ENCODE measurements at places on chromosomes 13 and 19.

DNA sequence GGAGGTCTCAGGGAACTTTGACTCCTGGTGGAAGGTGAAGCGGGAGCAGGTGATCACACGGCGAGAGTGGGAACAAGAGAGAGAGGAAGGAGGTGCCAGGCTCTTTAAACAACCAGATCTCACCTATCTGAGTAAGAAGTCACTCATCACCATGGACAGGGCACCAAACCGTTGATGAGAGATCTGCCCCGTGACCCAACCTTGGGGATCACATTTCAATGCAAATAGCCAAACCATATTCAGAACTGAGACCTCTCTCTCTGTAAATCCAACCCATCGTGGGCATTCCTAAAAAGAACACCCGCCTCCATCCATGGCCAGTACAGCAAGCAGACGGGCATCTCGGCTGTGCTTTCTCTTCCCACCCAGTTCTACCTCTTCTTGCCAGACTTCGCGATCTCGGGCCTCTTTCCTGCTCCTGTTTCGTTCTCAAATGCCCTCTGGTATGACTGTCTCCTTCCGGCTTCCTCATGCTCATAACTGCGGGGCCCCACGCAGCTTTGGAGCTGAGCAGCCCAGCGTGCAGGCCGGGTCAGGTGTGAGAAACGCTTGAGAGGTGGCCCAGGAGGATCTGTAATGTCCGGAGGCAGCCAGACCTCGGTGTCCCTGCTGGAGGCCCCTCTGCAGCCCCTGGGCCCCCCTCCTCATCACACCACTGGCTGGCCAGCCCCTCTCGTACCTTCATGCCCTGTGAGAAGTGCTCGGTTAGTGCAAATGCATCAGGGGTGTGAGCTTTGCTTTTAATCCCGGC lies 97.0 kb upstream of the GPR183 start:
- no peak for DNase-seq

DNA sequence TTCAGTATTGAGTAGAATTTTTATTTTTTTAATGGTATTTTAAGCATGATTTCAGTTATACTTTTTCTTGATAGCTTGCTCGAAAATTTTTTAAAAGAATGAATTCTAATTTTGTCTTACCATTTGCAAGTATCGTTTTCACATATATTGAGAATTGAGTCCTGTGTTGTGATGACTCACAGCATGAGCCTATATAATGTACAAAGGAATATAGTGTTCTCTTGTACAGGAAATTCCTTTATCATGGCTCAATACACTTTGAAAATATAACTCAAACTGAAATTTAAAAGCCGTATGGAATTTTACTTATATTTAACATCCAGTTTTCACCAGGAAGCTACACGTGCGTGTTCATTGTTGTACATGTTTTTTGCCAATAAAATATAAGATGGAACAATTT lies 161.1 kb upstream of the TMTC4 start:
- DNase-seq, result no peak

DNA sequence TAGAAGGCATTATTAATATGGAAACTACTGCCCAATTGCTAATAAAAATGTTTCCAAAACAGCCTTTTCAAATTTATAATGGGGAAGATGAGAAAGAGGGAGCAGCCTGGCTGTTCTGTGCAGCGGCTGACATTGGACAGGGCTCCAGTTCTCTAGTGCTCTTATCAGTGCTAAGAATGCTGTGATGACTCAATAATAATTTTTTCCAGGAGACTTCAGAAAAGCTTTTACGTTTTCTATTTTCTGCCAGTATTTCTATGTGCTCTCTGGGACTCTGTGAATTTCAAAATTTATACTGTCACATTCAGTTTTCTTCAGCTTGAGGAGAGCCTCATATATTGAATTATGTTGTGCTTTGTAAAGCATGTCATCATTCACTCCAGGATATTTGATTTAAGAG lies 209.6 kb downstream of the VWA8 start:
- no peak for DNase-seq

DNA sequence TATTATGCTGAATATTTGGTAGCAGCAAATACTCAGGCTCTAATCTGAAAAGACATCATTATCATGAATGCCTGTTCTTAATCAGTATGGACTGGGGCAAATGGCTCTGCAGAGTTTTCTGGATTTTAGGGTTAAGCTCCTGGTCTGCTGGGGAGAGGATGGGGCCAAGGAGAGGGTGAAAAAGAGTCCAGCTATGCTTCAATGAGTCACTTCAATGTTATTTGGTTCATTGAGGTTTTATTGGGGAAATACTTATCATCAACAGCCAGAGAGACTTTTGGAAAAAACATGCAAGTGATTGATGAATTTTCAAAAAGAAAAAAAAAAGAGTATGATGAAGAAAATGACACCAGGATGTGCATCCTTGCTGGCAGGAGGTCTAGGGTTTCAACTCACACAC lies 278.3 kb downstream of the UQCRFS1 start:
- no peak for DNase-seq

GRCh38 chr13:50921706-50922105 lies 12.1 kb downstream of the RNASEH2B start:
- no peak for DNase-seq

GRCh38 chr13:107801621-107802020 lies 413.7 kb downstream of the LIG4 start:
- DNase-seq, result no peak

DNA sequence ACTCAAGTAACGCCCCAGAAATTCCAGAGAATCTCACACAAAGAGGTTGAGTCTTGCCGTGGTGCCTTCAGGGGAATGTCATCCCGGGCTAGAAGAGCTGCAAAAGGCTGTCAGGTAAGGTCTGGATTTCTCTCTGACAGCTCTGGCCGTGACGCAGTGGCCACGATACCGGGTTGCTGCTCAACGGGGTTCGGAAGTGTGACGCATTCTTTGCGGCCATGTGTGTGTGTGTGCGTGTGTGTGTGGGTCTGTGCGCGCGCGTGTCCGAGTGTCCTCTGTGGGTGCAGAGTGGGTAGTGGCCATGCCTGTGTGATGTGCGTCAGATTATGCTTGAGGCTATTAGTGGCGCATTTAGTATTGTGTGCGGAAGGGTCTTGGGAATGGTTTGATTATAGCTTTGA lies 306 bp downstream of the ZNF540 start:
- peak; percentile 65 for DNase-seq

DNA sequence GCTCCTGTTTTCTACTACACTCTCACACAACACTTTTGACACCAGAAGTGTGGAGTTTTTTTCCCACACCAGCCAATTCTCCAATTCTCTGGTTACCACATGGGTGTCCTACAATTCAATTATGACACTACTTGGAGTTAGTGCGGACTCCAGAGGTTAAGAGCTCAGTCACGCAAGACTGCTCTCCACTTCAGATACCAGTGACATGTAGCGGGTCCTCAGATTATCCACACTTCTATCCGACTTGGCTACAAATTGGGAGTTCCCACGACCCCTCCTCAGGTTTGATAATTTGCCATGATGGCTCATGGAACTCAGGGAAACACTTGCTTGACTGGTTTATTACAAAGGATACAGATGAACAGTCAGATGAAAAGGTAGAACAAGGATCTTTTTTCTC lies 32.9 kb downstream of the PAN3 start:
- no peak for DNase-seq

DNA sequence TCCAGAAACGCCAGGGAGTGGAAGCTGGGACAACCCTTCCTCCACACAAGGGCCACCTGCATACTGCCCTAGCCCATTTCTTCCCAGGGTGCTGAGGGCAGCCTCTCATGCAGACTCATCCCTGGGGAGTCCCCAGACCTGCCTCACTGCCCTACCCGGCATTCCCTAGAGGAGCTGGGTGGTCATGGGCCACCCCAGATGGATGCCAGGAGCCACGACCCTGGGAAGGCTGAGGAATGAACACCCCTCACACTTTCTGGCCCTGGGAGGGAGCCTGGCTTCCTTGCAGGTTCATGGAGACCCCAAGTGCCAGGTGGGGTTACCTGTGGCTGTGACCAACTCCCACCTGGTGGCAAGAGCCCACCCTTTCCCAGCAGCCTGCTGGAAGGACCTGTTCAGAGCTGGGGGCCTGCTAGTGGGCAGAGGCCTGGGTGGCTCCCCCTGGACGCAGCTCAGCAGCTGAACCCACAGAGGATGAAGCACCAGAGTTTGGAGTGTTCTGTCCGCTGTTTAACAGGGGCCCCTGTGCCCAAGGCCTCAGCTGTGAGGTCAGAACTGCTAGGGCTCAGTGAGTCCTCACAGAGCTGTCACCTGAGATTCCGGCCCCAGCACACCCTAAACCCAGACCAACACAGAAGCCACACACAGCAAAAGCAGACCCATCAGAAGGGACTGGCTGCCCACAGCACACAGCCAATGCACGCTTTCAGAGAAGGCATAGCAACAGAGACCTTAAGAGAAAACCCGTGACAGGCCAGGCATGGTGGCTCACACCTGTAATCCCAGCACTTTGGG lies 6.6 kb downstream of the ACP4 start:
- DNase-seq, result no peak

DNA sequence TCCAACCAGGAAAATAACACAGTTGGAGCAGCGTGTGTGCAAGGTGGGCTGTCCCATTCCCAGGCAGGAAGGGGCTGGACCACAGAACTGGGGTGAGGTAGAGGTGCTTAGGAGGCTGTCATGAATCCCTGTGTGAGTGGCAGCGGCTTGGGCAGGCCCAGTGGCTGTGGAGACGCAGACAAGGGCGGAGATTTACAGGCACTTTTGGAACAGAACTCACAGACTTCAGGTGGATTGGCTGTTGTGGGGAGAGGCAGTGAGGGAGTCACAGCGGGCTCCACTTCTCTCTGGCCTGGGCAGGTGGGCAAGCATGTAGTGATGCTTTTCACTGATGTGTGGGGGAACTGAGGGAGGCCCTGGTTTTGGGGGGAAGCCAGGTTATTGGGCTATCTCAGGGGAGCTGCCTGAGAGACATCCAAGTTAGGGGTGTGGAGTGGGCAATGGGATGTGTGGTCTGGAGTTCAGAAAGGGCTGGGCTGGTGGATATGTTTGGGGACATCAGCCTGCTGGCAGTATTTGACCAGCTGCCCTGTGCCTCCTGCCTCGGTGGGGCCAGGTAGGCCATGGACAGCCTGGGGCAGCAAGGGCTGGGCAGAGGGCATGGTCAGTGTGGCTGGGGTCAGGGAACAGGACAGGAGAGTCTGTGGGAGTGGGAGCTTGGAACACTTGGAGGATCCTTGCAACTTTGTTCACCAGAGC lies 27.0 kb upstream of the ZNF492 start:
- DNase-seq, result no peak

GRCh38 chr13:110151462-110151861 lies 155.5 kb downstream of the COL4A1 start:
- no peak for DNase-seq

DNA sequence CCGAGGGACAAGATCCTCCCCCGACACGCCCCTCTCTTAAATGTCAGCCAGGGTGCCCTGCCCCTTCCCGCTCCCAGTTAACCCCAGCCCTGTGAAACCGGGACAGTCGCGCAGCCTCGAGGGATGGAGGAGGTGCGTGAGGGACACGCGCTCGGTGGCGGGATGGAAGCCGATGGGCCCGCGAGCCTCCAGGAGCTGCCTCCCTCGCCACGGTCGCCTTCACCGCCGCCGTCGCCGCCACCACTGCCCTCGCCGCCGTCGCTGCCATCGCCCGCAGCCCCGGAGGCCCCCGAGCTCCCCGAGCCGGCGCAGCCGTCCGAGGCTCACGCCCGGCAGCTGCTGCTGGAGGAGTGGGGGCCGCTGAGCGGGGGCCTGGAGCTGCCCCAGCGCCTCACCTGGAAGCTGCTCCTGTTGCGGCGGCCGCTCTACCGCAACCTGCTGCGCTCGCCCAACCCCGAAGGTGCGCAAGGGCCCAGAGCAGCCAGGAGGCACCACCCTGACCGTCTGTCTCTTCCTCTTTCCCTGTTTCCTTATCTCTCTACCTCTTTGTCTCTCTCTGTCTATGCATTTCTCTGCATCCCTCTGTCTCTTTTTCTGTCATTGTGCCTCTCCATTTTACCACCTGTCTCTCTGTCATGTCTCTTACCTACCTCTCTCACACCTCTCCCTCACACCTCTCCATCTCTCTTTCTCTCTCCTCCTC lies at the start of gene NCCRP1:
NCCRP1 (plus strand) TSS at position 105 of the 703 bp plus-strand sequence; CDS start at position 124, 19 bp downstream.
- DNase-seq, result no peak

- no peak for DNase-seq
Observed at GRCh38 chr13:43573361-43573740, 213.4 kb downstream of the ENOX1 start.

DNA sequence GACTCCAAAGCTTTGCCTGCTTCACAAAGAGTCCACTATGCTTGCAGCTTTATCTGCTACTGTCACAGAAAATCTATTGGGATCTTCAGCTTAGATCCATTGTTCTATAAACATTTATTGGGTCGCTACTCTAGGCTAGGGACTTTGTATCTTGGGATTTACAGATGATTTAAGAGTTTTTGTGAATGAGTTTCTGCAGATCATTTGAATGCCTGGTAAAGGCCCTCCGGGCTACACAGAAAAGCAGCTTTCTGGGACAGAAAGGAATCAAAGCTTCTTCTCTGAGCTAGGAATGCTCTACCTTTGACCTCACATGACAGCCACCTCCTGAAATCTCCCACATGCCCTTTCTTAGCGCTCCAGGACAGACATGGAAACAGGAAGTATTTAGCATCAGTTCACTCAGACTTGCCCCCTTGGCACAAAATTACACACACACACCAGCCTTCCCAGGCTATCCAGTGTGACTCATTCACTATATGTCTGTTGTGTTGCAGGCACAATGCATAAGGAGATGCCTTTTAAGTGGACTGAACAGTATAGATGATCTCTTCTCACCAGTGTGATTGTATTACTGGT lies 492.4 kb downstream of the DACH1 start:
- DNase-seq, result no peak

DNA sequence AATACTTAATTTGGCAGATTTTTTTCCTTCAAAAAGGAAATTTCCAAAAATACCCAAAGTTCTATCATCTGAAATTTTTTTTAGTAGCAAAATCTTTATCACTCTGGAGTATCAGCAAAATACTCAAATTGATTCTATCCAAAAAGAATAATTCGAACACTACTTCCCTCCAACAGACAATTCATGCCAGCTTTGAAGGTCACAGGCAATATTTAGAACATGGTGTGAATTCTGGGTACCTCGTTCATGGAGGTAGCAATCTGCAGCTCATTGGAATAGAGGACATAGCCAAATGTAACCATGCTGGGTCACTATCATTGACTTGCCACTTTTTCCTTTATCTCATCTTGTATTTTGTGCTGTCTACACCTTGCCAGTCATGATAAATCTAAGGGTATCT lies 119.8 kb downstream of the STARD13 start:
- DNase-seq, result no peak

GRCh38 chr19:919199-920050 lies 2.3 kb downstream of the KISS1R start:
- no peak for DNase-seq

- DNase-seq, result no peak
Observed at GRCh38 chr19:917323-918151, at the start of gene KISS1R. TSS of gene KISS1R (plus strand) at chr19:917333. CDS start at chr19:917503, 170 bp downstream.

GRCh38 chr19:2719920-2720776 lies 1.0 kb downstream of the DIRAS1 start:
- DNase-seq, result no peak
